ENCODE measurements at places on chromosomes 2 and 18.

DNA sequence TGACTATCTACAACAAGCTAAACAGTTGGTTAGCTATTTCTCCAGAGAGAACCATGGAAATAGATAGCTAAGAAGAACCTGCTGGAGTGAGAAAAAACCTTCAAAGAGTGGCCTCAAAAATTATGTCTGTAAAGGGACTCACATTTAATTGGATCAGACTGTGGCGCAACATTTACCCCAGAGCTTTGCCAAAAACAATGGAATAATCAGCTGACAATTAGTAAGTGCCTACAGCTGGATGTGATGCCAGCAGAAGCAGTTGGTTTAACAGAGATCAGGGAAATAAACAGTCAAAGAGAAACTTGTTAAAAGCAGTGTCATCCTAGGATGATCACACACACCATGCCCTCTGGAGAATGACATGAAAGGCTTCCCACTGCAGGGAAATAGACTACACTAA lies 310.7 kb downstream of the CLIP4 start:
- no peak for DNase-seq

DNA sequence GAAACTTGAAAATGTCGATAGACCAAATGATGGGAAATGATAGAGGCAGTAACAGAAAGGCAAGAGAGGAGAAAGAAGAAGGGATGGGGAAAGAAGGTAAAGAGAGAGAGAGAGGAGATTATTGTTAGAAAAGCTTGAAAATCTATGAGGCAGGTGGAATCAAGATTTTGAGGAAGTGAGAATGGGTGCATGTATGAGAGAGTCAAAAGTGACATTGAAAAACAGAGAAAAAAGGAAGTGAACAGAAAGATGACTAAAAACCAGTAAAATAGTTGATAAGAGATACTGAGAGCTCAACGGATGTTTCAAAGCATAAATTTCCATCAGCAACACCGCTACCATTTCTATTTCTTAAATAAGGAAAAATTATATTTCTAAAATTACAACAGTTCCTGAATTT lies 327.4 kb upstream of the CWC22 start:
- DNase-seq: no peak

DNA sequence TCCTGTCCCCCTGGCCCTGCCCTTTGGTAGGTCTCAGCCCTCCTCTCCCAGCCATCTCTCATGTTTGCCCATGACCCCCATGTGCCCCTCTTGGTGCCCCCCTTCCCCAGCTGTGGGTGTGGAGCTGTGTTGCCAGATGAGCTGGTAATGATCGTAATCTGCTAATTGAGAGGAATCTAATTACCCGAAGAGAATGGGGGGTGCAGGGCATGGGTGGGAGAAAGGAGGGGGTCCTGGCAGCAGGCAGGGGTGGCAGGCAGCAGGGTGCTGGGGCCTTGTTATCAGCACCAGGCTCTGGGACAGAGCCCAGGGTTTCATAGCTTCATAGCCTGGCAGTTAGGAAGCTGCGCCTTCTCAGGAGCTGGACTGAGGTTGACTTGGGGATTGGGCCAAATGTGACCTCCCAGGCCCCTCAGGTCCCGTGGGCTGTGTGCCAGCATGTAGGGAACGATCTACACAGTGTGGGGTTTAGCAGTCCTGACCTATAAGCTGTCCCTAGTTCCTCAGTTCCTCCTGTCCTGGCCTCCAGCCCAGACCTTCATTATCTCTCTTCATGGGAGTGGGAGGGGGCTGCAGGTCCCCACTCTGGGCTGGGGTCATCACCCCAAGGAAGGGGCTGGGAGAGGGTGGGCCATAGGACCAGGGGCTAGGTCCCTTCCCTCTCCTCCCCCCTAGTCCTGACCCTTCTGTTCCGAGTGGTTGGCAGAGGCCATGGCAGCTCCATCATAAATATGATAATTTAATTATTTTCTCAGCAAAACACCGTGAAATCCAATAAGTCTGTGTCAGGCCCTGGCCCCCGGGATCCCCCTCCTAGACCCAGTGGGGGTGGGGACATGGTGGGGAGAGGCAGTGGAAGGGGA lies 6.5 kb upstream of the ASIC4 start:
- DNase-seq: no peak

- no peak for DNase-seq
These were observed 67.6 kb downstream of the KIAA2012 start for GRCh38 chr2:202140522-202141252.

GRCh38 chr2:148524519-148524919 lies 120.0 kb upstream of the EPC2 start:
- no peak for DNase-seq

DNA sequence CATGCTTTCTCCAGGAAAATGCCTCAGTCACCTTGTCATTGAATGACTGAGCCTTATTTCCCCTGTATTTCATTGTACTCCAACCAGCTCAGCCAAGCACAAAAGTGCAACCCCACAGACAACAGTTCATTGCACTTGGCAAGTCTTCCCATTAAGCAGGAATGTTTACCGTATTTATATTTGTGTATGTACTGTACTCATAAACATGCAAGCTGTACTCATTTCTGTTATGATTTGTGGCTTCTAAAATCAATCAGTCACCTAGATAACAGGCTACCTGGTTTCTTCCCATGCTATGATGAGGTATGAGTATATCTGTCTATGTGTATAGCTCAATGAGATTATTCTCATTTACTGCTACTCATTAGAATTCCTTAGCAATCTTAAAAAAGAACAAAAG lies 505.5 kb upstream of the FAM98A start:
- no peak for DNase-seq

GRCh38 chr2:1972948-1973347 lies 228.6 kb upstream of the PXDN start:
- DNase-seq: peak; percentile 43
